Fibroblast of the aortic adventitia (primary cell): ENCODE measurements at places on chromosomes 12 and 14.

DNA sequence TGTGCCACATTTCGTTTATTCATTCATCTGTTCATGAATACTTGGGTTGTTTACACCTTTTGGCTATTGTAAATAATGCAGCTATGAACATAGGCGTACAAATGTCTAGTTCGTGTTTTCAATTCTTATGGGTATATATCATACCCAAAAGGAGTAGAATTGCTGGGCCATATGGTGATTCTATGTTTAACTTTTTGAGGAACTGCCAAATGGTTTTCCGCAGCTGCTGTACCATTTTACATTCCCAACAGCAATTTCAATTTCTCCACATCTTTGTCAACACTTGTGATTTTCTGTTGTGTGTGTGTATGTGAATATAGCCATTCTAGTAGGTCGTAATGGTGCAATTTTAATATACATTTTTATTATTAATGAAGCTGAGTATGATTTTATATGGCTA, 326.2 kb downstream of the ETNK1 start:
- no peak for DNase-seq

DNA sequence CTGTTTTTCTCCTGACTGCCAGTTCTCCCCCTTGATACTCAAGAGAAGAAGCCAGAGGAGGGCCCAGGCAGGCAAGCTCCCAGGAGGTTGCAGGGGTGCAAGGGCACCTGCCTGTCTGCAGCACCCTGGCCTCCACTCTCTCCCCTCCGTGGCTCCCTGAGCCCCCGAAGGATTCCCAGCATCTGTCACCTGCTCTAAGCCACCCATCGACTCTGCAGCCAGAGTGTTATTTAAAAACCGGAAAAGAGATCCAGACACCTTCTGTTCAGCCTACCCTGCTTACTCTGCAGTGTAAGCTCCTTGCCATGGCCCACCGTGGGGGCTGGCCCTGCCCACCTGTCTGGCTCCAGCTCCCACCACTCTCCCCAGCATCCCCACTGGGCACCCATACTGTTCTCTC, 121.4 kb downstream of the KSR2 start:
- no peak for DNase-seq

DNA sequence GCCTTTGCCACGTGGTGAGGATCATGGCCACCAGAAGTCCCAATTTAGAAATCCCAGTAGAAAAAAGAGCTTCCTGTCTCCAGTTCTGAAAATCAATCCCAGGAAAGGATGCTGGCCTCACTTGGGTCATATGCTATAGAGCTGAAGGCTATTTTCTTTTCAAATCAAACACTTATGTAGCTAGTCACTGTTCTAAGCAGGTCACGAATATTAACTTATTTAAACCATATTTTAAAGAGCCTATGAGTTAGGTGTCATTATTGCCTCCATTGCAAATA, 97.5 kb downstream of the VCPKMT start:
- no peak for DNase-seq

DNA sequence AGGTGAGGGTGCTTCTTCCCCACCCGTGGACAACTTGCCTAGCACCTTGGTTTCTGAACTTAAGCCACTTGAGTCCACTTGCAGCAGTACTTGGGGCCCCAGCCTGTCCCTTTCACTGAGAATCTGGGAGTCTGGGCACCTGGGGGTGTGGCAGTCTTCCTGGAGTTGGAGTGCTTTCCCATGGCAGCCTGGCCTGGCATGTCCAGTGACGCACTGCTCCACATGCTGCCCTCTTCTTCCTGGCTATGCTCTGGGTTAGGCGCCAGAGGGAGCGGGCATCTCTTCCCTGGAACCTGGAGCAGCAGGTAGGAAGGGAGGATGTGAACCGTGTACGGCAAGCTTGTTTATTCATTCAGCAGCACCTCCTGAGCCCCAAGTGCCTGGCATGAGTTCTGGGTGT, 76.4 kb downstream of the PAPOLA start:
- DNase-seq: no peak

DNA sequence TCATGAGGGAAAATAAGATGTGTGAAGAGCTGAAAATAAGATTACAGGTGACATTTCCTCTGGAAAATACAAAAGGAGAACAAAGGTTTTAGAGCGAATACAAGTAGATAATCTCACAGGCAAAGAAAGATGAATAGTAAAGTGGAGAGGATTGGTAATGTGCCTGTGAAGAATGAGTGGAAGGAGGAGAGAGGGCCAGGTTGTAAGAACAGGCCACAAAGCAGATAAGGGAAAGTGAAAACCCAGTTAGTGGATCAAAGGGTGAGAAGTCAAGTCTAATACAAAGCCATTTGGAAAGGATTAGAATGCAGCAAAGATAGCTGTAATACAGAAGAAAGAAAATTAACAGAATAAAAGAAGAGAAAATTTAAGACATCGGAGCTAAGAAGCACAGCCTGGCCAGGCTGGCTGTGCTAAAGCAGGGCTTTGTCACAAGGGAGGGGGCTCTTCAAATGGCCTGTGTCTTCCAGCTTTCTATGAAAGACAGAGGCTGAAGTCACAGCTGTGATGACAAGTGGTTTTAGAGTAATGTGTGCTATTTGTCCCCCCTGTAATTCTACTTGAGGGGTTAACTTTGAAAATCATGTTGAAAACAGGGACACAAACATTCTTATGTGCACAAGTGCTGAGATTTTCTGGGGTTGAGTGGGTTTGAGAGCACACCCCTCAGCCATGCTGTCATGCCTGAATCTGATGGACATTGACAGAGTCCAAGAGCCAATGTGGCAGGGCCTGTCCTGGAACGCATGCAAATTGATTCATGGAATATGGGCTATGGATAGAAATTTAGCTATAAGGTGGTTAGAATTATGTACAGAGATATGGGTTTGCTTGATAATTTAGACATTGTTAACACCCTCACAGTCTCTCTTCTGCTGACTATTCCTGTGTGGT, 344.5 kb upstream of the NAV3 start:
- no peak for DNase-seq
